ENCODE measurements at places on chromosomes 11 and 22.

DNA sequence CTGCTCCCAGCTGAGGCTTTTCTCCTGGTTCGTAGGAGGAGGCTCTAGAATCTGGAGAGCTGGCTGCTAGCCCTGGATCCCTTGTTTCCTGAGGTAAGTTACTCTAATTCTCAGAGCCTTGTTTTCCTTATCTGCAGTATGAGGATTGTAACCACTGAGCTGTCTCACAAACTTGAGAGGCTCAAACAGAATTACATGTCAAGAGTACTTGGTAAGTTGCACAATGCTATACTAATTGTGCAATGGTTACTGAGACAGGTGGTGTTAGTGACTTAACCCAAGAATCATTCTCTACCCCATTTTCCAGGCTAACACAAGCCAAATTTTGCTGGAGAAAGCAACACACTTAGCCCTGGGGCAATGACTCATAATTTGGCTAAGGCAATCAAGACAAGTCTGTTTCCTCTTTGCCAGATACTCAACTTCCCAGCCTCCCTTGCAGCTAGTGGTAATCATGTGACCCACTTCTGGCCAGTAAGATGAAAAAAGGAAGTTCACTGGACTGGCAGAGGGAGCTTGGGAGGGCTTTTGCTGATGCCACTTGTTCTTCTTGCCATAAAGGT is 348.0 kb downstream of the TENM4 start:
- DNase-seq: no peak

- DNase-seq: no peak
Observed at GRCh38 chr11:31690041-31690440, 121.1 kb downstream of the PAX6 start.

DNA sequence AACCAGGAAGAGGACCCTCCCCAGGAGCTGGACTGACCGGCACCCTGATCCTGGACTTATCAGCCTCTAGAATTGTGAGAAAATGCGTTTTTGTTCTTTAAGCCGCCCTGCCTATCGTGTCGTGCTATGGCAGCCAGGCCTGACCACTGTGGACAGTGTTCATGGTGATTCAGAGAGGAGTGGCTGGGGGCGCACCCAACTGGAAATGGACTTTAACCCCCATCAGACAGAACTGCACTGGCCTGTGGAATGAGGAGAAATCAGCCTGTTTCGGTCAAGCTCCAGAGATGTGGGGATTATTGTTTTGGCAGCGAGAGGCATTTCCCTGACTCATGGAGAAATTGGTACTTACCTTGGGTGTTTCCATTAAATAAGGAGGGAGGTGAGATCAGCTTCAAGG is 1437.8 kb downstream of the BRD1 start:
- DNase-seq: no peak

GRCh38 chr11:88807349-88807748 is 258.4 kb downstream of the GRM5 start:
- DNase-seq: no peak

GRCh38 chr22:42326301-42326700 is 55.8 kb upstream of the TCF20 start:
- no peak for DNase-seq

DNA sequence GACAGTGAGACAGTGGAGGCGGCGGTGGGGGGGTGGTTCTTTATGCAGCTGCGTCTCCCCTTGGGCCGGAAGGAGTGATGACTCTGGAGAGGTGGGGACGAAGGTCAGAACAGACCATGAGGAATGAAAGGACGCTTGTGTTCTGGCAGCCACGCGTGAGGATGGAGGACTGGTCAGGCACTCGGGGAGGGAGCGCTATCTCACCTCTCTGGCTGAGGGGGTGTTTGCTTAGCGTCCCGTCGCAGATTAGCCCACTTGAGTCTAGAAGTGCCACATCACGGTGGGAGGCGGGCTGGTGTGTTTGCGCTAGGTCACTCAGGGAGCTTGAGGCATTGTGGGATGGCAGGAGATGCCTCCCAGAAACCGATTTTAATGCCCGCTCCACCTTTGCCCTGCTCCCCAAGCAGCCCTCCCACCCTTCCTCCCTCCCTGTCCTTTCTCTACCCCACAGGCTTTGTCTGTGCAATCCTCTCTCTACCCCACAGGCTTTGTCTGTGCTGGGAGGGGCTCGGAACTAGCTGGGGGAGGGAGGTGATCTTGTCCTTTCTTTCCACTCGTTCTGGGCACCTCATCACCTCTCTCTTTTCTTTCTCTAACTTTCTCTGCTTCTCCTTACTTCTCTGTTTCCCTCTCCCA is 97.8 kb downstream of the PKNOX2 start:
- no peak for DNase-seq
